Stimulated activated CD8-positive, alpha-beta memory T cell treated with anti-CD3 and anti-CD28 coated beads, Interleukin-4, amount 100 ng/mL, for 1 hour (primary cell): ENCODE measurements at places on chromosomes 7 and 10.

DNA sequence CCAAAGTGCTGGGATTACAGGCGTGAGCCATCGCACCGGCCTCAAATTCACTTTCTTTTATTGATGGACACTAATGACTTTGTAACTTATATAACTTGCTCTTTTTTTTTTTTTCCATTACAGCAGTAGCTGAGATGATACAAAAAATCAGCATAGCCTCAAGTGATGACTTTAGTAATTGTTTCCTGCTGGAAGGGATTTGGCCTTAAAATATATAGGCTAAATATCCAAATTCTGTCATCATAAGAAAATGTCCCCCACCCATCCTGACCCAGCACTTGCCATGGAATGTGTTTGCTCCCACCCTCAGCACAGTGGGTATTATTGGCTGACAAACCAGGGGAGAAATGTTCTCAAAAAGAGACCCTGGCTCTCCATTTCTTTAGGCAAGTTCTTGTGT is 1264.1 kb upstream of the AUTS2 start:
- no peak for DNase-seq

DNA sequence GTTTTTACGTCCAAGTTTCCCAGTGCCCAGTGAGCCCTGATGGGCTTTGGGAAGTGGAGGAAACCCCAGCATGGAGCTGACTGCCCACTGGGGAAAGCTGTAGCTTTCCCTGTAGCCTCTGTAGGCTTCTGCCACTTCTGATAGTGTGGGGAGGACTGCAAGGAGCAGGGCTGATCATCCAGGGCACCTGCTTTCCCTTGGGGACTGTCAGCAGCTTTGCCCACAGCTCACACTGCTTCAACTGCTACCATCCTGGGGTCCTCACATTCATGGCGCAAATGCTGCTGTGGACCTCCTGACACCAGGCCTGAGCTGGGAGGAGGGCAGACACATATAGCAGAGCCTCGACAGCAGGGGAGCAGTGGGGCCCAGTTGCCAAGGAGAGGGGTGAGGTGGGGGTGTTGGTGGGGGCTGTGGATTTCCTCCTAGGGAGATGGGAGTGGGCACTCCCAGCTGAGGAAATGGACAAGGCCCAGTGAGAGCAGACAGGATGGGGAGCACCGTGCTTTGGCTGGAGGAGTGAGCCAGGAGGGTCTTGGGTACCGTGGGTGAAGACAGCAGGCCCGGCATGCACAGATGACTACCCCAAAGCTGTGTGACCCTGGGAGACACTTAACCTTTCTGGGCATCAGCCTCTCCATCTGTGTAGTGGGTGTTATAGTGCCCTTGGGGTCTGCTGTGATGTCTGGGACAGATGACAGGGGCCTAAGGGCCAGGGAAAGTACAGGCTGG is 16.2 kb downstream of the RAMP3 start:
- no peak for DNase-seq

- no peak for DNase-seq
Measured at GRCh38 chr10:110524859-110525232, 27.1 kb downstream of the DUSP5 start.

DNA sequence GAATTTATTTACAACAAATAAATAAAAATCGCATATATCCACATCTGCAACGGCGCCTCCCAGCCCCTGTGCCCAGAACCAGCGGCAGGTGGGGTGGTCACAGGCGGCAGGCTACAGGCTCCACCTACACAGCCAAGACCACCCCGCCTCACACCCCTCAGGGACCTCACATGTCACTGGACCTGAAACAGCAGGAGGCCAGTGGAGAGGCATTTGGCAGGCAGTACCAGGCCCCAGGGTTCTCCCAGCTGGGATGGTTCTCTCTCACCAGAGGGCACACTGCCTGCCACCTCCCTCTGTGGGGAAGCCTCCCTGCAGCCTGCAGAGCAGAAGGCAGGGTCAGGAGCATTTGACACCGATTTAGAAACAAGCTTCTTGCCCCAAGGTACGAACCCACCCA is 81.5 kb downstream of the MAD1L1 start:
- no peak for DNase-seq

GRCh38 chr10:2905851-2906250 is 161.5 kb upstream of the PFKP start:
- no peak for DNase-seq

DNA sequence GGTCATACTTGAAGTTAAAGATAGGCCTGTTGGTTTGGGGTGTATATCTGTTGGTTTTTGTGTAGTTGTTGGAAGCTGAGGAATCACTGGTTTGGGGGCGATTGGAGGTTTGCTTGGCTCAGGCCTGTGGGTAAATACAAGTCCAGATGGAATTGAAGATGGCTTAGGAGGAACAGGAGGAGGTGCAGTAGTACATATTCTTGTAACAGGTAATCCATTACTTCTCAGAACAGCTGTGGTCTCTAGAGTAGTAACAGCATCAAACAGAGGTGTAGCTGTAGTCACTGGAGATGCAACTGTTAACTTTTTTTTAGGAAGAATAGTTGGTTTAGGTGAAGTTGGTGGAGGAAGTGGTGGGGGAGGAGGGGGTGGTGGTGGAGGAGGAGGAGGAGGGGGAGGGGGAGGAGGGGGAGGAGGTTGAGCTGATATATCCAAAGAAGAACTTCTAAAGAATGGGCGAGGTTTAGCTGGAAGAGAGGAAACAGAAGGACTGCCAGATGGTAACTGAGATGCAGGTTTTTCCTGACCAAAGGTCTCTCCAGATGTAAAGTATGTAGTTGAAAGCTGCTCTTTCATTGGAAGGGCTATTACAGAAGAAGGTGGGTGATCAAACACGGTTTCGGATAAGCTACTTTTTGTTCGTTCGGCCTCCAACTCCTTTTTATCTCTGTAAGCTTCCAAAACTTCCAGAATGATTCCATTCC is 209.2 kb downstream of the PCLO start:
- no peak for DNase-seq

GRCh38 chr7:51019191-51019844 is 236.6 kb upstream of the GRB10 start:
- DNase-seq, result no peak

- no peak for DNase-seq
Measured at GRCh38 chr10:126731610-126731990, 61.1 kb upstream of the C10orf90 start.

DNA sequence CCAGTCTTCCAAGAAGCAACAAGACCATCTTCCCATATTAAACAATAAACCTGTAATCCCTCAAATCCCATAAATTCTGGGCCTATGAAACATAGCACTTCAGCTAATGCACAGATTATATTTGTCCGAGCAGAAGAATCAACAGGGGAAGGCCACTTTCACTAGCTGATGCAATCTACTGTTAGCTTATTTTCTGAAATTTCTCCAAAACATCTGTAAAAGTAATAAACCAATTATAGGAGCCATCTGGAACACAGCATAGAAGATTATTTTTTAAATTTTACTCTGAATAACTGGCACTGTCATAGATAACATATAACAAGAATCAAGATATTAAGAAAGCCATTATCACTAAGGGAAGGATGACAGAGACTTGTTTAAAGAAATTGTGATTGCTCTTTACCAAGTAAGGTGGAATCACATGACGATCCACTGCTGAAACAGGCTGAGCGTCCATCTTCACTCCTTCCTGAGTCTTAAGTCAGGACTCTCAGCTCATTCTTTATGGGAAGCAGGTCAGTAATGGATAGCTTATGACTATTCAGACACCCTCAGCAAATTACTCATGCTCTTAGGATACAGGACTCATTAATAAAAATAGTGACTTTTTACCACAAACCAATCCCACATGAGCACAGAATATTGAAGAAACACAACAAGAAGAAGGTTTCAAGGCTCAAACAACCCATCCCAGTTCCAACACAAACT is 719.5 kb downstream of the XPNPEP1 start:
- no peak for DNase-seq

- DNase-seq, result no peak
Measured at GRCh38 chr7:99139036-99139435, 4.9 kb downstream of the SMURF1 start.

GRCh38 chr10:123562811-123563580 is 103.2 kb upstream of the GPR26 start:
- DNase-seq, result no peak

GRCh38 chr10:116015583-116016333 is 257.2 kb downstream of the GFRA1 start:
- DNase-seq, result no peak

- no peak for DNase-seq
Measured at GRCh38 chr10:378930-379704, 243.9 kb downstream of the ZMYND11 start.

GRCh38 chr10:97549587-97550322 is 22.8 kb upstream of the ANKRD2 start:
- no peak for DNase-seq

DNA sequence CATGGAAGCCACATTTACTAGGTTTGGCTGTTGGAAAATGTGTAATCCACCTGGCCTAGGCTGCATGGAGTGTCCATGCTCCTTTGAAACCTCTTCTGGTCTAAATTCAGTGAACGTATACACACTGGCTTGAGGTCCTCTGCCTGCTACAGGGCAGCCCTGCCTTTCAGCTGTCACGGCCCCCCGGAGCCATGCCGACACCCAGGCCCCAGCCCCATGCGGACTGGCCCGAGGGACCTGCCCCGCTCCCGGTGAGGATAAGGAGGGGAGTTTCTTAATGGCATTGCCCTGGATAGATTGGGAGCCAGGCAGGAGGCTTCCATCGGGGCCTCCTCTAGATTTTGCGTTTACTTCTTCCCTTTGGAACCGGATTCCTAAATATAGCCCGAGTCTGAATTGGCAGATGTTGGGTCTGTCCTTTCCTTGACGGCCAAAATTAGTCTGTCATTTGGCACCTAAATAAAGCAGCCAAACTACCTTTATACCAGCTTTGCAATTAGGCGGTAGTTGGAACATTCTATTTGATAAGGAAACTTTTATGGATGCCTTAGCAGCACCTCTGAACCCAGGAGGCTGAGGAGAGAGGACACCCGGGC is 72.1 kb upstream of the SH2B2 start:
- no peak for DNase-seq

GRCh38 chr10:47453141-47454007 is 30.5 kb downstream of the ANXA8 start:
- no peak for DNase-seq

- DNase-seq, result no peak
Measured at GRCh38 chr7:70570029-70570428, 561.9 kb upstream of the GALNT17 start.

GRCh38 chr10:123391275-123392028 is 237.2 kb downstream of the BUB3 start:
- no peak for DNase-seq

DNA sequence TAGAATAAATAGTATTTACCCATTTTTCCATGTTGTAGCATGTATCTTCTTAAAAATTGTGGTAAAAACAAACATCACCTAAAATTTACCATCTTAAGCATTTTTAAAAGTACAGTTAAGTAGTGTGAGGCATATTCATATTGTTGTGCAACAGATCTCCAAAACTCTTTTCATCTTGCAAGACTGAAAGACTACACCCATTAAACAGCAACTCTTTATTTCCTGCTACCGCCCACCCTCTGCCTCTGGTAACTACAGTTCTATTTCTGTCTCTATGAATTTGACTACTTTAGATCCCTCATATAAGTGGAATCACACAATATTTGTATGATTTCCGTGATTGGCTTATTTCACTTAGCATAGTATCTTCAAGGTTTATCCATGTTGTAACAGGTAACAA is 40.0 kb upstream of the AGBL3 start:
- DNase-seq, result no peak

DNA sequence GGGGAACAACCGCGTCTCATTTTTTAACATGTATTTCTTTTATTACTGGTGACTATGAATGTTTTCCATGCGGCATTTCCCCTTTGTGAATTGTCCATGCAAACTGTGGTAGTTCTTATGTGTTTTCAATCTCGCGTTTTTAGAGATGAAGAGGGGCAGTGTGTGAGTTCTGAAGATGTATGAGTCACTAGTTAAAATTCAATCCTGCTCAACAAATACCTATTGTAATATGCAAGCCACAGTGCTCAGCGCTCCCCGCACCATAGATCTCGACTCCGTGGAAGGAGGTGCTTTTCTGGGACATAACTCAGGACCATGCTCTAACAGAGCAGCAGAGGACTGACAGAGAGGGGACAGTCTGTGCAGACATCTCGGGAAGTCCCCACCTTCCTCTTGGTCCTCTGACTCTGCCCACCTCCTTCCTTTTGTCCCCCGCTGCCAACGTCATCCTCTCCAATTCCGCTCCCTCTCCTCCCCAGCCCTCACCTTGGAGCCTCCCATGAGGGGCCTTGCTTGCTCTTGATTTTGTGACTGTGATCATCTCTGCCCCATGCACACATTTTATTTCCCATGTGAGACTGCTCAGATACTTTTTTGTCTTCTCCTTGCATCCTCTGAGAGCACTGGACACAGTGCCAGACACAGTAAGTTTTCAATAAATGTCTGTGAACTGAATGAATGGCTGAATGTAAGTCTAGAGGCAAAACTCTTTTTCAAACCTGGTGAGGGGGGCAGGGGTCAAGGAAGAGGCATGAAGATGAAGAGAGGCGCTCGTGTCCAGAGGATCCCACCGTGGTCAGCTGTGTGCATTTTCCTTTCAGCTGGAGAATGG is 42.7 kb upstream of the PLEKHA1 start:
- DNase-seq, result no peak

DNA sequence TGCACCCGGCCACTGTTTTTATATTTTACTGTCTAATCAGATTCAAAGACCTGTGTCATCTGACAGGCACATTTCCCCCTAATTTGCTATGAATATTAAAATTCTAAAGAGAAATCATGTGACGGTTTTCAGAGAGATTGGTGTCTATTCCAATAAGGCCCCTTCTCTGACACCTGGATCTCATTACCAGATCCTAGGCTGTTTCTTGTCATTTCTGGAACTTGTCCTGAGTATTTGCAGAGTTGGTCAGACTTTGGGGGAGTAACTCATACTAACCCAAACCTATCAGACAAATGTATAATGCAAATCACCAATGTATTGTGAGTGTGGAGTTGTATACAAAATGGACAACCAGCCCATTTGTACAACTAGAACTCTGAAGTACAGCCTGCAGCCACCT is 29.5 kb downstream of the MYO1G start:
- no peak for DNase-seq

- DNase-seq, result no peak
Measured at GRCh38 chr7:132232406-132232805, 343.9 kb downstream of the PLXNA4 start.

DNA sequence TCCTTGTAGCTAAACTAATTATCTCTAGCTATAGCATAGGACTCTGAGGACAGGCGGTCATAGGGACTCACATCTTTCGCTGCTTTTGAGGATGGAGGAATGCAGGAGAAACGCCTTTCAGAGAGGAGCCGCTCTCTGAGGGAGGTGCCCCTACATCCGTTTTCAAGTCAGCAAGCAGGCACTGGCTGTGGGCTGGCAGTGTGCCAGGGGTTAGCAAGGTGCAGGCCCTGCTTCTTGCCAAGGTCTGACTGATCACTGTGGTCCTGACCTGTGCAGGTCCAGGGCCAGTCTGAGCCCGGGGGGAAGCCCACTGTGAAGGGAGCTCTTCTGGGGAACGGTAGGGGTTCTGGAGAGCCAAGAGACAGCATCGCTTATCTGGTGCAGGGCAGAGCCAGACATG is 89.4 kb downstream of the SH3PXD2A start:
- peak; percentile 57 for DNase-seq

GRCh38 chr7:80047856-80048459 is 86.7 kb upstream of the GNAI1 start:
- DNase-seq, result no peak

- no peak for DNase-seq
Measured at GRCh38 chr10:63767138-63767801, 246.1 kb downstream of the REEP3 start.

GRCh38 chr10:77866598-77866997 is 60.0 kb downstream of the DLG5 start:
- DNase-seq, result no peak
